ENCODE measurements at places on chromosomes 6 and 20. TPM values are rescaled to one million over a fixed set of nuclear protein-coding genes. Genes with fewer than 3 reads are reported as not detected.

DNA sequence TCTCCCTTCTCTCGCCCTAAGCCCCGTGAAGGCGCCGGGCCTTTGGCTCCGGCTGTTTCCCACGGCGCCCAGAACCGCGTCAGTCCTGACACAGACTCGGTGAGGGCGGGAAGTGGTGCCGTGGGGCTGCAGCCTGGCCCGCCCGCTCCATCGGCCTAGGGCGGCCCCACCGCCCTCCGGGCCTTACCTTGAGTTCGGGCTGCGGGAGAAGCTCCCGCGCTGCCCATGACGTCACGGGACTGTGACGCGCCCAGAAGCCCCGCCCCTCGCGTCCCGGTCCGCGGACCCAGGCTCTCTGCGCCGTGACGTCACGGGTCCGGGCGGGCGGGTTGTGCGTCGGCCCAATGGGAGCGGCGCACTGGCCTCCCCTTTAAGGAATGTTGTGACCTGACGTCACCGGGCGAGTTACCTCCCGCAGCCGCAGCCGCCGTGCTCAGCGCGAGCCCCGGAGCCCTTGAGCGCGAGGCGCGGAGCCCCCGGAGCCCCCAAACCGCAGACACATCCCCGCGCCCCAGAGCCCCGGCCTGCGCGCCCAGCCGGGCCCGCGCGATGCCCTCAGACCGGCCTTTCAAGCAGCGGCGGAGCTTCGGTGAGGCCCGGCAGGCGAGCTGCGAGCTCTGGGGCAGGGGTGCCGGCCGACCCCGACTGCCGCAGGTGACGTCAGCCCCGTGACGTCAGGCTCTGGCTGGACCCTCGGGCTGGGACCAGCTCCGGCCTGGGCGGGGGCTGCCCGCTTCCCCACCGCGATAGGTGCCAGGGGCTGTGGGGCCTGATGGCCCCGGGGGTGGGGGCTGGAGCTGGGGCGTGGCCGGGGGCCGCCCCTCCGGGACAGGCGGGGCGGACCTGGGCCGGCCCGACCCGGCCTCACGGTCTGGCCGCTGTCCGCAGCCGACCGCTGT lies at the start of gene MAP1LC3A:
Gene MAP1LC3A (plus strand): TSS at position 399 of the 899 bp plus-strand sequence. CDS start 151 bp downstream, at position 550.
- H3K4me1 ChIP-seq = peaks cover 5% of the 10 kb centered on the region
- H3K36me3 ChIP-seq = no peaks in the 10 kb centered on the region
- peak within 1 kb of the TSS; percentile 95 for H3K27ac ChIP-seq
- no peaks in the 10 kb centered on the region for H3K27me3 ChIP-seq
- peak within 1 kb of the TSS; percentile 78 for H3K4me3 ChIP-seq

- no peaks in the 10 kb centered on the region for H3K4me1 ChIP-seq
- no peak for DNase-seq
- no peak overlapping the region for H3K4me3 ChIP-seq
- no peaks in the 10 kb centered on the region for H3K36me3 ChIP-seq
- no peaks in the 10 kb centered on the region for H3K27me3 ChIP-seq
- H3K27ac ChIP-seq = no peak overlapping the region
Observed at GRCh38 chr20:19789446-19789845, 31.4 kb downstream of the RIN2 start.

- no peak for DNase-seq
- no peaks in the 10 kb centered on the region for H3K4me1 ChIP-seq
- H3K4me3 ChIP-seq = no peak overlapping the region
- no peak overlapping the region for H3K27ac ChIP-seq
- H3K36me3 ChIP-seq = peaks cover 5% of the 10 kb centered on the region
- no peaks in the 10 kb centered on the region for H3K27me3 ChIP-seq
Observed at GRCh38 chr6:88843040-88843439, 120.4 kb downstream of the RNGTT start.

DNA sequence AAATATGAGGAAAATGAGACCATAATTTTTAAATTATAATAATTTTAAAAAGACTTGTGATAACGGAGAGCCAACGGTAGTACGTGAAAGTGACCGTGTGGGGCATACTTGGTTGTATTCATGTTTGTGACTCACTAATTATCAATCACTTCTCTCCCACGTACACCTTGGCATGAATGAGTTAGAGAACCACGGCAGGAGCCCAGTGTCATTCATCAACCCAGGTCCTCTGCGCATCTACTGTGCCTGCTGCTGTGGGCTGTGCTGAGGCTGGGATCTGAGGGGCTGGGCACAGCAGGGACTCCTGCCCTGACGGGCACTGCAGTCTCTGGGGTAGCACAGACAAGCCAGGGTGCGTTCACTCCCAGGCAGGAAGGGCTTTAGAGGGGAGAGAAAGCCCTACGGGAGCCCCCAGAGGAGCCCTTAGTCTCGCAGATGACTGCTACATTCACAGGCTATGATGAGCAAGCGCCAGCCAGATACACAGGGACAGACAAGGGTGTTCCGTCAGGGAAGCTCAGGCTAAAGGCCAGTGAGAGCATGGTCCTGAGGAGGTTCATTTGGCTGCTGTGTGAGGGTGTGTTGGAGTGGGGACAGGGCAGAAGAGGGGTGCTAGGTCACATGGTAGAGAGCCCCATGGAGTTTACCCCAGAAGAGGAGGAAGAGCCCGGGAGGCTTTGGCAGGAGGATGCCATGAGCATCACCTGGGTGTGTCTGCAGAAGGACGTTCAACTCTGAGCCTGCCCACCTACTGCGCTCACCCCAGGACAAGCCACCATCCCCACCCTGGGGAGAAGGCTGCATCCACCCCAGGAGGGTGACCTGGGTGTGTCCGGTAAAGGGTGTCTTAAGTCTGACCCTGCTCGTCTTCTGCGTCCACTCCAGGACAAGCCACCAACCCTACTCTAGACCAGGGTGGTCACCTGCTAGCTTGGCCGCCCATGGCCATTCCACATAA lies 8.2 kb upstream of the RPS6KA2 start:
- H3K27me3 ChIP-seq = peaks cover 6% of the 10 kb centered on the region
- no peak for DNase-seq
- no peaks in the 10 kb centered on the region for H3K36me3 ChIP-seq
- no peak overlapping the region for H3K27ac ChIP-seq

CYP39A1 gene
- total RNA-seq = not detected

GRCh38 chr20:18388860-18389259 lies 78.0 kb downstream of the DZANK1 start:
- H3K4me1 ChIP-seq = no peaks in the 10 kb centered on the region
- no peaks in the 10 kb centered on the region for H3K36me3 ChIP-seq
- H3K27me3 ChIP-seq = no peaks in the 10 kb centered on the region
- no peak overlapping the region for H3K27ac ChIP-seq

CLPSL1 gene
- not detected for total RNA-seq

MMP24OS gene
- total RNA-seq = 36.6 TPM

DNA sequence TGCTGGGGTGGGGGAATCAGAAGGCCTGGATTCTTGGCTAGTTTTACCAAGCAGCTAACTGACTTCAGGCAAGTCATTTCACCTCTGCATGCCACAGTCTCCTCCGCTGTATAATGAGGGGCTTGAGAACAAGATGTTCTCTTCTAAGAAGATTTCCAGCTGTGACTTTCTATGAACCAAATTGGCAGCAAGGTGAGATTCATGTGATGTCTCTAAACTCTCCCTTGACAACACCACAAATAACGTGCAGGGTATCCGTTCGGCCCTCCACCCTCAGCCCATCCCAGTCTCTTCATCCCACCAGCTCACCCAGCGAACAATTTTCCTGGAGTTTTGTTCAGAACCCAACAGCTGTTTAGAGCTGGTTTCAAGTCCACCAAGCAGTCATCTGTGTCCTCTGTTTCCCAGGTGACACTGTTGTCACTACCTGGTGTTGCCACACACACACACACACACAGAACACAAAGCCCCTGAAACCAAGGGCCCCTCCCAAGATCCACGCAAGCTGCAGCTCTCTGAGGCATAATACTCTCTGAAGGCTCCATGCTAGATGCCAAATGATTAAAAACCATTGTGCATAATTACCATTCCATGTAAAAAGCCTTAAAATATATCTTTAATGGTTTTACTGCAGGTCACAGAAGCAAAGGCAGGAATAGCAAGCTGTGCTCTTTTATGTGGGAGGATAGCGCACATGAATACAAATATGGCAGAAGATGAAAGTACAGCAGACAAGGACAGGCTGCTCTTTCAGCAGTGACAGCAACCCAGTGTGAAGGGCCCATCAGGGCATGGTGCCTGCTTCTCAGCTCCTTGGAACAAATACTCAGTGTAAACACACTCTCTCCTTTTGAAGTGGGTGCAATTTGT lies 48.2 kb downstream of the ARHGAP18 start:
- H3K4me1 ChIP-seq = peaks cover 3% of the 10 kb centered on the region
- no peak for DNase-seq
- no peak overlapping the region for H3K4me3 ChIP-seq
- no peaks in the 10 kb centered on the region for H3K36me3 ChIP-seq
- H3K27ac ChIP-seq = no peak overlapping the region

SRSF12 gene
- total RNA-seq = 0.81 TPM

DNA sequence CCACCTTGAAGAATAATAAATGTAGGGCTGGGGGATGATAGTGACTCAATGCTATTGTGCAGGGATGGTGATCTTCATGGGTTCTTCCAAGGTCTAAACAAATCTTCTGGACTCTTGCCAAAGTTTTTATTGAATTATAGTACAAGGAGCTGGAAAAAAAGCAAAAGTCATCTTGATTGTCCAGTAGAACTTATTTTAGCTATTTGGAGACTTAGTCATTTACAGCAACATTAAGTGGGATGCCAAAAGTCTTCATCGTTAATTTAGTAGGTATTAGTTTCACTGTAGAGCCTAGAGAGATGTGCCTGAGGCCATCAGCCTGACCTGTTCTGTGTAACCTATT lies 212.9 kb upstream of the TBX18 start:
- no peak overlapping the region for H3K4me3 ChIP-seq
- no peaks in the 10 kb centered on the region for H3K27me3 ChIP-seq
- H3K4me1 ChIP-seq = no peaks in the 10 kb centered on the region
- no peak overlapping the region for H3K27ac ChIP-seq

DNA sequence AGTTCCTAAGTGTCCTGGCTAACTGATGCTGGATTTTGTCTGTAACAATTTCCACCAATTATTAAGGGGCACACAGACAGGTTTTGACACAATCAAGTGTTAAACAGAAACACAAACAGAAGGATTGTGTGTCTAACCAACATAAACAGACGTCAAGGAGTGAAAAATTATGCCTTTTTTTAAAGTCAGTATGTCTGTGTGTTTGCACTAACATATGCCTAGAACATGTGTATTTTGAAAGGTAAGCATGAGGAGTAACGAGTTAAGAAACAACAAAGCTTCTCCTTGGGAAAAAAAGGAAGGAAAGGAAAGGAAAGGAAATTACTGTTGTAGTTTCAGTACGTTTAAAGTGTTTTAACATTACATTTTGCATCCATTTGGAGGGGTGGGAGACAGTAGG lies 466.3 kb upstream of the ID4 start:
- H3K36me3 ChIP-seq = no peaks in the 10 kb centered on the region
- H3K27me3 ChIP-seq = no peaks in the 10 kb centered on the region
- H3K27ac ChIP-seq = no peak overlapping the region
- no peak for DNase-seq

- peaks cover 81% of the 10 kb centered on the region for H3K4me1 ChIP-seq
- no peak overlapping the region for H3K4me3 ChIP-seq
- no peaks in the 10 kb centered on the region for H3K36me3 ChIP-seq
- DNase-seq = peak; percentile 63
- H3K27ac ChIP-seq = no peak overlapping the region
Observed at GRCh38 chr6:142914937-142915697, 29.9 kb downstream of the HIVEP2 start.

TREM2 gene
- total RNA-seq = 0.73 TPM

CLPSL2 gene
- not detected for total RNA-seq

- H3K27ac ChIP-seq = no peak overlapping the region
- H3K4me1 ChIP-seq = no peaks in the 10 kb centered on the region
- H3K4me3 ChIP-seq = no peak overlapping the region
- H3K27me3 ChIP-seq = no peaks in the 10 kb centered on the region
Observed at GRCh38 chr6:92706976-92707375, 712.4 kb downstream of the EPHA7 start.

LMBRD1 gene
- 16.2 TPM for total RNA-seq

DNA sequence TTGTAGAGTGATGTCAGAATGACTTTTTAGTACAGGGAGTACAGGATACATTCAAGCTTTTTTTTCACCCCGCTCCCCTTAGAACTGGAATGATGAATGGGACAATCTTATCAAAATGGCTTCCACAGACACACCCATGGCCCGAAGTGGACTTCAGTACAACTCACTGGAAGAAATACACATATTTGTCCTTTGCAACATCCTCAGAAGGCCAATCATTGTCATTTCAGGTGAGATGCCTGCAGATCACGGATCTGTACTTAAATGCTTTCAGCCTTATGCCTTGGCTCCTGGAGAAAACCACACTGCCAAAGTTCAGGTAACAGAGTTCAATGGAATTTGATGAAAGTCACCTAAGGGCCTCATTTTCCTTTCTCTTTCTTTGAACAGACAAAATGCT lies 8.5 kb downstream of the TNFAIP3 start:
- peaks cover 81% of the 10 kb centered on the region for H3K36me3 ChIP-seq
- H3K27me3 ChIP-seq = no peaks in the 10 kb centered on the region
- peaks cover 46% of the 10 kb centered on the region for H3K4me1 ChIP-seq
- no peak overlapping the region for H3K4me3 ChIP-seq
- H3K27ac ChIP-seq = no peak overlapping the region
- no peak for DNase-seq

DNA sequence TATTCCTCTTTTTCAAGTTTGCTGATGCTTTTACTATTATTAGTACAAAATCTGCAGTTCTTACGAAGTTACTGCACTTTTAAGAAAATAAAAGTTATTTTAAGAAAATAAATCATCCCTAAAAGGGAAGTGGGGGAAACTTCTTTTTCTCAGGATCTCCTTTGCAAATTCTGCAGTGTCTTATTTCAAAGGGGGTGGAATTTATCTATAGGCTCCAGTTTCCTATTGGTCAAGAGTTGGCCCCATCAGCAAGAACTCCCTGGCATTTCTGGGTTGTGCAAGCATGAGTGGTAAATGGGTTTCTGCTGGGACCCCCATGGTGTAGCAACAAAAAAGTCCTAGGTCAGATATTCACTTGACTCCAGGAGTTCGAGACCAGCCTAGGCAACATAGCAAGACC lies 136.3 kb upstream of the PRDM1 start:
- no peak overlapping the region for H3K4me3 ChIP-seq
- no peaks in the 10 kb centered on the region for H3K27me3 ChIP-seq
- no peak overlapping the region for H3K27ac ChIP-seq
- no peaks in the 10 kb centered on the region for H3K36me3 ChIP-seq
- no peak for DNase-seq

GATA5 gene
- not detected for total RNA-seq

DNA sequence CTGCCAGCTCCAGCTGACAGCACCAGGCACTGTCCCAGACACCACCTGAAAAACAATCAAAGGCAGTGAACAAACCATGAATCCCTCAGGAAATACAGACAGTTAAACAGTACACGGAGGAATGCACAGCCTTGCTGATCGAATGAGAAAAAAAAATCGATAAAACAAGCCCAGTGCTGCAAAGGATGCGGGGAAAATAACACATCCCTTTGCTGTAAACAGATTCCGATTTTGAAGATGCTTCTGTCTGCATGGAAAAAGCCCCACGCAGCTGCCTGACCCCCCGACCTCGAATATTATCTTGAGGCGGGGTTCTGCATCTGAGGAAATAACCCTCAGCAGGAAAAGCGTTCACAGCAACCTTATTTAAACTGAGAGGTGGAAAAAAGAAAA lies 43.9 kb downstream of the RBM38 start:
- H3K27ac ChIP-seq = no peak overlapping the region
- H3K4me1 ChIP-seq = peaks cover 57% of the 10 kb centered on the region
- H3K27me3 ChIP-seq = no peaks in the 10 kb centered on the region

- no peaks in the 10 kb centered on the region for H3K4me1 ChIP-seq
- H3K27ac ChIP-seq = no peak overlapping the region
- H3K27me3 ChIP-seq = no peaks in the 10 kb centered on the region
- no peak for DNase-seq
- H3K36me3 ChIP-seq = no peaks in the 10 kb centered on the region
Observed at GRCh38 chr20:46634528-46634927, 16.7 kb downstream of the SLC13A3 start.

- peaks cover 6% of the 10 kb centered on the region for H3K27me3 ChIP-seq
- H3K4me1 ChIP-seq = no peaks in the 10 kb centered on the region
- H3K4me3 ChIP-seq = no peak overlapping the region
- no peak for DNase-seq
- H3K36me3 ChIP-seq = no peaks in the 10 kb centered on the region
Observed at GRCh38 chr6:88167352-88167937, 1.3 kb upstream of the CNR1 start.
